ENCODE measurements at places on chromosomes 6 and 20.

GRCh38 chr20:1371202-1371782, 21.6 kb downstream of the FKBP1A start:
- no peak for DNase-seq

GRCh38 chr6:42354702-42355101, 97.0 kb downstream of the TRERF1 start:
- no peak for DNase-seq

GRCh38 chr20:64277571-64278316, 22.2 kb downstream of the PCMTD2 start:
- DNase-seq, result no peak

DNA sequence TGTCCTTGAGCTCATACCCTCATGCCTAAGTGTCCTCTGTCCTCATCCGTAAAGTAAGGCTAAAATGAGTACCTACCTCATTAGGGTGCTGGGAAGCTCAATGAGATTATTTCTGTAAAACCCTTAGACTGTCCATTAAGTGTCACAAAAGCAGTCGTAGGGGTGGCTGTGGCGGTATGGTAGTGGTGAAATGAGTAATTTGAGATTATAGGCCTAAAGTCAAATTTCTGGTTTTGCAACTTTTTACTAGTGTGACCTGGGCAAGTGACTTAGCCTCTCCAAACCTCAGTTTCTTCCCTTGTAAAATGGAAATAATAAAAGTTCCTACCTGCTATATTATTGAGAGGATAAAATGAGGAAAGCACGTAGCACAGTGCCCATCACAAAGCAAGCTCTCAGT, 148.2 kb upstream of the AKAP12 start:
- DNase-seq, result no peak
